Activated CD4-positive, alpha-beta T cell treated with anti-CD3 and anti-CD28 coated beads for 36 hours (primary cell): ENCODE measurements at places on chromosomes 13 and 19. TPM values are rescaled to one million over a fixed set of nuclear protein-coding genes. Genes with fewer than 3 reads are reported as not detected.
A peak's percentile ranks its signal among the peaks of the same experiment; 100 is the strongest.

DNA sequence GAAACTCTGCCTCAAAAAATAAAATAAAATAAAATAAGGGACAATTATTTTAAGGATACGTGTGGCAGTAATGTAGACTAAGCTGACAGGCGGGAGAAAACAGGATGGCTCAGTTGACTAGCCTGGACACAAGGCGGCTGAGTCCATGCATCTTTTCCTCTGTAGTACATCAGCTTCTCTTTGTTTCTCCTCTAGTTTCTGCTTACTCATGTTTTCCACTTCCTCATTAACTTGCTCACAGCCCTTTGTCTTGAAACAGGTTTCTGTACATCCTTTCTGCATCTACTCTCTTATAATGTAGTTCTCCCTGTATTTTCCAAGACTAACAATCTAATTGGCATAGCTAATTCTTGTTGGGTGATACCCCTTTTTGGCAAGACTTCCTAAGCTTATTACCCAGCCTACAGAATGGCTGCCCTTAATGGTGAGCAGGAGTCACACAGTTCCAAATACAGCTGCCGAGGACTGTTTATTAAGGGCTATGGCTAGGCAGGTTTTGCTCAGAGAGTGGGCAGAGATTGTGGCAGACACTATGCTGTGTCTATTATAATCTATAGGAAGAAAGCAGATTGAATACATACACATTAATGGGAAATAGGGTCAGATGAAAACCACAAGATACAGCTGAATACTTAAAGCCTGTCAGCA lies 58.7 kb upstream of the KLF5 start:
- peaks cover 18% of the 10 kb centered on the region for H3K36me3 ChIP-seq
- H3K27ac ChIP-seq: peak overlapping the region; percentile 4
- no peak overlapping the region for H3K4me3 ChIP-seq
- peaks cover 9% of the 10 kb centered on the region for H3K4me1 ChIP-seq

DNA sequence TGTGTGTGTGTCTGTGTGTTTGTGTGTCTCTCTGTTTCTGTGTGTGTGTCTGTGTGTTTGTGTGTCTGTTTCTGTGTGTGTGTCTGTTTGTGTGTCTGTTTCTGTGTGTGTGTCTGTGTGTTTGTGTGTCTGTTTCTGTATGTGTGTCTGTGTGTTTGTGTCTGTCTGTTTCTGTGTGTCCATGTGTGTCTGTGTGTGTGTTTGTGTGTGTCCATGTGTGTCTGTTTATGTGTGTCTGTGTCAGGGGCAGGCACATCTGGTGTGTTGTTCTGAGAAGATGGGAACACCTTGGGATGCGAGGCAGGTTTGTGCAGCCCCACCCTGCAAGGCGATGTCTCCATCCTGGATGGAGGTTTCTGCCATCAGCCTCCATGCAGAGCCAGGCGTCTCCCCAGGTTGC lies 275.8 kb upstream of the SOX1 start:
- no peaks in the 10 kb centered on the region for H3K27me3 ChIP-seq
- H3K36me3 ChIP-seq: no peaks in the 10 kb centered on the region
- no peak overlapping the region for H3K4me3 ChIP-seq

- no peak overlapping the region for H3K4me3 ChIP-seq
- H3K4me1 ChIP-seq: peaks cover 36% of the 10 kb centered on the region
- H3K27me3 ChIP-seq: peaks cover 21% of the 10 kb centered on the region
- no peak for DNase-seq
Observed at GRCh38 chr13:50244355-50244712, 229.1 kb downstream of the KCNRG start.

DNA sequence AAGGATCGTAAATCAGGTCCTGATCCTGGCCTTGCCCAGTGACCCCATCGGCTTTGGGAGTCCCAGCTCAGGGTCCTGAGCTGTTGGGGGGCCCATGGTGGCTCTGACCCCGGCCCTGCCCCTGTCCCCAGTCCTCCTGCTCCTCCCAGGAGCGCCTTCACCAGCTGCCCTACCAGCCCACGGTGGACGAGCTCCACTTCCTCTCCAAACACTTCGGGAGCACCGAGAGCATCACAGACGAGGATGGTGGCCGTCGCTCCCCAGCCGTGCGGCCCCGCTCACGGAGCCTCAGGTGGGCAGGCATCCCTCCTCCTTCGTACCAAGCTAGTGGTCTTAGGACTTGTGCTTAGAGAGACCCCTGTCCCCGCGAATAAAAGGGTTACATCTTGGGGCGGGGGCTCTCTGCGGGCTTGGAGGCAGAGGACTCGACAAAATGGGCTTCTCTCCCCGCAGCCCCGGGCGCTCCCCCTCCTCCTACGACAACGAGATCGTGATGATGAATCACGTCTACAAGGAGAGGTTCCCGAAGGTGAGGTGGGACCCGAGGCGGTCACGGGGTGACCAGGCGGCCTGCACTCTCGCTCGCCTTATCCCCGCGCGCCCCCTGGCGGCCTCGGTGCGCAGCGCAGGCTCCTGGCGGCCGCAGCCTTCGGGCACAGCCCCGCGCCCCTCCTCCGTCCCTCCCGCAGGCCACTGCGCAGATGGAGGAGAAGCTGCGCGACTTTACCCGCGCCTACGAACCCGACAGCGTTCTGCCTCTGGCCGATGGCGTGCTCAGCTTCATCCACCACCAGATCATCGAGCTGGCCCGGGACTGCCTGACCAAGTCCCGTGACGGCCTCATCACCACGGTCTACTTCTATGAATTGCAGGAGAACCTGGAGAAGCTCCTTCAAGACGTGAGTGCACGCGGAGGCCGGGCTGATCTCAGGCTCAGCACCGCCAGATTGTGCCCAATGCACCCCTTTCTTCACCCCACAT lies 9.1 kb downstream of the MAST1 start:
- peak overlapping the region; percentile 57 for H3K4me3 ChIP-seq
- no peaks in the 10 kb centered on the region for H3K36me3 ChIP-seq
- H3K4me1 ChIP-seq: peaks cover 7% of the 10 kb centered on the region
- no peak overlapping the region for H3K27ac ChIP-seq
- H3K27me3 ChIP-seq: peaks cover 24% of the 10 kb centered on the region

DNA sequence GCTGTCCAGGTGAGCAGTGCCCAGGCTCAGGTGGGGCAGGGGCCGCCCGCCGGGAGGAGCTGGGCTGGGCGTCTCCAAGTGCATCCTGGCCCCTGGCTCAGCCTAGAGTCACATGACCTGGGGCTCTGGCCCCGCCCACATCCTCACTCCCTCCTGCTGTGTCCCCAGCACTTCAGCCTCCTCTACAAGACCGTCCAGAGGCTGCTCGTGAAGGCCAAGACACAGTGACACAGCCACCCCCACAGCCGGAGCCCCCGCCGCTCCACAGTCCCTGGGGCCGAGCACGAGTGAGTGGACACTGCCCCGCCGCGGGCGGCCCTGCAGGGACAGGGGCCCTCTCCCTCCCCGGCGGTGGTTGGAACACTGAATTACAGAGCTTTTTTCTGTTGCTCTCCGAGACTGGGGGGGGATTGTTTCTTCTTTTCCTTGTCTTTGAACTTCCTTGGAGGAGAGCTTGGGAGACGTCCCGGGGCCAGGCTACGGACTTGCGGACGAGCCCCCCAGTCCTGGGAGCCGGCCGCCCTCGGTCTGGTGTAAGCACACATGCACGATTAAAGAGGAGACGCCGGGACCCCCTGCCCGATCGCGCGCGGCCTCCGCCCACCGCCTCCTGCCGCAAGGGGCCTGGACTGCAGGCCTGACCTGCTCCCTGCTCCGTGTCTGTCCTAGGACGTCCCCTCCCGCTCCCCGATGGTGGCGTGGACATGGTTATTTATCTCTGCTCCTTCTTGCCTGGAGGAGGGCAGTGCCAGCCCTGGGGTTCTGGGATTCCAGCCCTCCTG lies 16.8 kb upstream of the CELF5 start:
- DNase-seq: no peak
- peaks cover 5% of the 10 kb centered on the region for H3K36me3 ChIP-seq
- no peak overlapping the region for H3K27ac ChIP-seq
- no peaks in the 10 kb centered on the region for H3K4me1 ChIP-seq
- no peaks in the 10 kb centered on the region for H3K27me3 ChIP-seq

- H3K27ac ChIP-seq: peak overlapping the region; percentile 64
- peak overlapping the region; percentile 84 for H3K4me3 ChIP-seq
- H3K27me3 ChIP-seq: no peaks in the 10 kb centered on the region
- H3K4me1 ChIP-seq: peaks cover 48% of the 10 kb centered on the region
- H3K36me3 ChIP-seq: peaks cover 23% of the 10 kb centered on the region
- DNase-seq: peak; percentile 68
Observed at GRCh38 chr19:3507371-3508120, 1.4 kb downstream of the FZR1 start.

GRCh38 chr13:69524459-69525150 lies 583.0 kb upstream of the ATXN8OS start:
- no peak for DNase-seq
- no peak overlapping the region for H3K4me3 ChIP-seq
- H3K36me3 ChIP-seq: no peaks in the 10 kb centered on the region
- no peaks in the 10 kb centered on the region for H3K27me3 ChIP-seq

DNA sequence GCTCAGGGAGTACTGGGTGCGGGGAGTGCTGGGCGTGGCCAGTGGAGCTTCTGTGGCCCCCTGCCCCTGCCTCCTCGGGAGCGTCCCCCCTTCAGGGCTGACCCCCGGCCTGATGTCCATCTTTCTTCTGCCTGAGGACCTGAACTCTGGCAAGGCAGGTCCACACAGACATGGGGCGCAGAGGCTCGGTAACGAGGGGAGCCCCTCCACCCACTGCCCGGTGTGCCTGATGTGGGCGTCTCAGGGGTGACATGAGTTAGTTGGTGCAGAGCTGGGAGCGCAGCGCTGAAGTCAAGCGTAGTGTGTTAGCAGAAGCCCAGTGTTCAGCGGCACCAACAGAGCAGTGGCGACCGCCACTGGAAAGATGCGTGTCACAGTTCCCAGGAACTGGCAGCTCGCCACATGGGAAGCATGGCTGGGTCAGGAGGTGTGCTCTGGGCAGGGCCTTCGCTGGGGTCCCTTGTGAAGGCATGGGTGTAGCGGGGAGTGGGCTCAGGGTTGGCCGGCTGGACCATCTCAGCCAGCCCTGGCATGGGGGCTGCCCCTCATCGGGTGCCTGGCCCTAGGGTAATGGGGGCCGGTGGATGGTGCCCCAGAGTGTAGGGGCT lies 11.5 kb downstream of the THOP1 start:
- no peak overlapping the region for H3K4me3 ChIP-seq
- peaks cover 46% of the 10 kb centered on the region for H3K36me3 ChIP-seq
- DNase-seq: no peak
- H3K4me1 ChIP-seq: no peaks in the 10 kb centered on the region
- H3K27me3 ChIP-seq: no peaks in the 10 kb centered on the region

- H3K4me1 ChIP-seq: peaks cover 41% of the 10 kb centered on the region
- DNase-seq: peak; percentile 81
- peak overlapping the region; percentile 74 for H3K4me3 ChIP-seq
Observed at GRCh38 chr13:112688560-112689302, 1.1 kb upstream of the ATP11A start.

DNA sequence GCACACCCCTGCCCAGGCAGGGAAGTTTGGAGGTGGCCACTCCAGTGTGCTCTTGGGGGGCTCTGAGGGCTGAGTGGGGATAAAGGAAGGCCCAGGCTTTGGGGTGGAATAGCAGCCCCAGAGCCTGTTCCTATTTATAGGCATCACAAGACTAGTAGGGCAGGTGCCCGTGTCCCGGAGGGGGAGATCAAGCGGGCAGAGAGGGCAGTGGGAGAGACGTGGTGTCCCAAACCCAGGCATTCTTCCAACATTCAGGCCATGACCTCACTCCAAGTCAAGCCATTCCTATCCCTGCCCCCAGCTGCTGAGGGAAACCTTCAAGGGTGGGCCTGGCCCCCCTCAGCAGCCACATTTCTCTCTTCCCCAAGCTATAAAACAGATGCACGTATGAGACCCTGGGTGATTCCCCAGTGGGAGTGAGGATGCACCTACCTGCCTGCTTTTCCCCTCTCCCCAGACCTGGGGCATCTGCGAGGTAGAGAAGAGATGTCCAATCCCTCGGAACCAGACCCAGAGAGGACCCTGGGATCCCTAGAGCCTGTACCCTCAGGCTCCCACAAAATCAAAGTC lies 3.9 kb downstream of the WIZ start:
- no peak for DNase-seq
- no peak overlapping the region for H3K4me3 ChIP-seq
- no peak overlapping the region for H3K27ac ChIP-seq
- H3K36me3 ChIP-seq: peaks cover 5% of the 10 kb centered on the region

- no peaks in the 10 kb centered on the region for H3K4me1 ChIP-seq
- no peak overlapping the region for H3K27ac ChIP-seq
- no peak overlapping the region for H3K4me3 ChIP-seq
Observed at GRCh38 chr13:39073983-39074382, 35.7 kb downstream of the NHLRC3 start.

GRCh38 chr19:42467183-42467760 lies 24.5 kb upstream of the CXCL17 start:
- no peaks in the 10 kb centered on the region for H3K36me3 ChIP-seq
- H3K4me1 ChIP-seq: peaks cover 14% of the 10 kb centered on the region
- no peak overlapping the region for H3K4me3 ChIP-seq
- H3K27me3 ChIP-seq: no peaks in the 10 kb centered on the region

DNA sequence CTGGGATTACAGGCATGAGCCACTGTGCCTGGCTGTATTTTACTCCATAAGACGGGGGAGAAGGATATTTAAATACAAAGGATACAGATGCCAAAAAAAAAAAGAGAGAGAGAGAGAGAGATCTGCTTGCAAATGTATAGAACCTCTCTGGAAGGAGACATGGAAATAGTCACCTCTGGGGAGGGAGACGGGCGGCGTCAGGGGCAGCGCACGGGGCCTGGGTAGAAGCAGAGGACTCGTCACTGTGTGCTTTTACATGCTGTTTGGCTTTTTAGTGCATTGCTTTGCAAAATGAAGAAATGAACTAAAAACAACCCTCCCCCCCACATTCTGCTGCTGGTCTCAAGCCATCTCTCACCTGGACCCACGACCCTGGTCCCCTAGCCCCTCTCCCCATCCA lies 4.8 kb upstream of the ZNF653 start:
- no peak overlapping the region for H3K4me3 ChIP-seq
- no peak for DNase-seq
- no peaks in the 10 kb centered on the region for H3K27me3 ChIP-seq

GRCh38 chr13:48829536-48829935 lies 146.2 kb upstream of the FNDC3A start:
- no peak overlapping the region for H3K4me3 ChIP-seq
- H3K36me3 ChIP-seq: peaks cover 13% of the 10 kb centered on the region
- no peak overlapping the region for H3K27ac ChIP-seq
- DNase-seq: no peak
- peaks cover 43% of the 10 kb centered on the region for H3K4me1 ChIP-seq

Gene CRTC1
- 9.7 TPM for total RNA-seq

Gene ZNF544
- total RNA-seq: 32.2 TPM

Gene ZNF728
- total RNA-seq: not detected

Gene RGL3
- not detected for total RNA-seq

Gene S1PR4
- total RNA-seq: 29.0 TPM

Gene NOVA2
- 0.09 TPM for total RNA-seq

Gene STOML3
- total RNA-seq: not detected
